ENCODE measurements at places on chromosomes 12 and 14.

DNA sequence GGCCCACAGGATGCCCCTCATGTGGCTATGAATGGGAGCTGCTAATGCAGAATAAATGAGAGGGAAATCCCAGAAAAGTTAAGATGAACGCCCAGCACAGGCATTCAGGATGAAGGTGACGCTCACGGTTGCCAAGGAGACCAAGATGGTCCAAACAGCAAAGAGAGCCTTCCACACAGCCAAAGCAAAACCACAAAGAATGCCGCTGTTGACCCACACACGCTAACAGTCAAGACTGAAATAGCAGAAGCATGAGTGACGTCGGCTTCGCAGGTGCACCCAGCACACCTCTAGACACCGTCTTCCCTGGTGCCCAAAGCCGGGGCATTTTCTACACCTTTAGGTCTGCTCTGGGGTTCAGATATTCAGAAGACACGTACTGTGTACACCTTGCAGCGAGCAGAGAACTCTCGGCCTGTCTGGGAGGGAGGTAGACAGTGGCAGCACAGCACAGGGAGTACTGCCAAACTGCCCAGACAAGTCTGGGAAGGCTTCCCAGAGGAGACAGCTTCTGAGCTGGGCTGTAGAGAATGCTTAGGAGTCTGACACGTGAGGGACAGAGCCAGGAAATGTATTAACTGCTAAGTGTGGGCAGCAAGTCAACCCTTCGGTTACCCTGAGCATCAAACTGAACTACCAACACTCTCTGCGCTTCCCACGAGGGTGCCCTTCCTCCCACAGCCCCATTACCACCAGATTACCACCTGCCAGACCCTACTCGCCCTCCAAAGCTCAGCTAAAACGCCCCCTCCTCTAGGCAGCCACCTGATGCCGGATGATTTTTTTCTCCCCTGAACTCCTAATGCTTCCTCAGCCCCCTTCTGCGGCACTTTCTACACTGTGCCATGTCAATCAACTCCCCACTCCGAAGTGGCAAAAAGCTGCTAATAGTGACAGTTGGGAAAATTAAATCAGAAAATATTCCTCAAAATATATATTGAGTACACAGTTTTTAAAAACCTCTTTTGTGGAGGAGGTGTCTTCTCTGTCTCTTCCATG is 50.1 kb downstream of the CCDC88C start:
- DNase-seq, result no peak

DNA sequence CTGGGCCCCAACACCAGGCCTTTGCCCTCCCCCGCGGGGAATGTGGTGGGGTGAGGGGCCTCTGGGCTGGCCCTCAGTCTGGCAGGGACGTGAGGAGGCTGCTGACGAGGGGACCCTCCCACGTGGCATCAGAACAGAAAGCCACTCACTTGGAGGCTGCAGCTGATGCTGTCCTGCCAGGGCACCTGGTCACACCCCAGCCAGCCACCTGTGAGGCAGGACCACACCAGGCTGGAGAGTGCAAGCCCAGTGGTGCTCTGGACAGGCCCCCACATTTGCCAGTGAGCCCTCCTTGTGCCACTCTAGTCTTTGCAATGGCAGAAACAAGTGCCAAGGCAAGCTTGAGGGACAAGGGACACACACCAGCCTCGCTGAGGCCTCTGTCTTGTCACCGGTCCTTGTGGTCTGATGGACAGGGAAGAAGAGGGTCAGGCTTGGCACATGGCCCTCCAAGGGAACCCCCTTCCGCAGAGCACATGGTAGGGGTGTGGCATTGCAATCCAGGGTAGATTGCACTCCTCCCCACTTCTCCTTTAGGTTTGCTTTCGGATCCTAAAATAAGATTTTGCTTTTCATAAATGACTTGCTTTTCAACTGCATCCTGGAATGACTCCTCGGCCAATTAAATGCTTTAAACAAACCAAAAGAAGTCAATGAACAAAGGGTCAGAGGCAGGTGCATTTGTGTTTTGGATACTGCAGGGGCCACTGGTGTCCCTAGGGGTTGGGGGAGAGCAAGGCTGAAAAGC is 53.7 kb downstream of the CCDC88C start:
- no peak for DNase-seq

DNA sequence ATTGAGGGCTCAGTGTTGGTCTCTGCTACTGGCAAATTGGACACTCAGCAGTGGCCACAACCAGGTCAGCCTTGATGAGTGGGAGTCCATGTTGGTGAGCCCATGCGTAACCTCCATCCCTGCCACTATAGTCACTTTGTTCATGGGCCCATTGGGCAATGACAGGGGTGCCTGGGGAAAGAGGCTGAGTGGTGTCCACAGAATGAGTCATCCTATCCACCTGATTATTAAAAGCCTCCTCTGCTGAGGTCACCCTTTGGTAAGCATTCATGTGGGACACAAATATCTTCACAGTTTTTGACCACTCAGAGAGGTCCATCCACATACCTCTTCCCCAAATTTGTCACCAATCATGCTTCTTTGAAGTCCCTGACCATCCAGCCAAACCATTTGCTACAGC is 50.0 kb downstream of the FIGNL2 start:
- DNase-seq, result no peak

DNA sequence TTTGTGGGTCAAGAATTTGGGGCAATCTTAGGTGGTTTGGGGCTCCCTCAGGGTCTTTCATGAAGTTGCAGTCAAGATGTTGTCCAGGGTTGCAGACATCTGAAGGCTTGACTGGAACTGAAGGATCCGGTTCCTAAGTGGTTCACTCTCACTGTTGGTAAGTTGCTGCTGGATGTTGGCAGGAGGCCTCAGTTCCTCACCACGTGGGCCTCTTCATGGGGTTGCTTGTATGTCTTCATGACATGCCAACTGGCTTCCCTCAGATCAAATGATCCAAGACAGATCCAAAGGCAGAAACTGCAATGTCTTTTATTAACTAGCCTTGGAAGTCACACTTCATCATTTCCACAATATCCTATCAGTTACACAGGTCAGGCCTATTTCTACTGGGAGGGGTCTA is 49.2 kb downstream of the ARF6 start:
- no peak for DNase-seq

DNA sequence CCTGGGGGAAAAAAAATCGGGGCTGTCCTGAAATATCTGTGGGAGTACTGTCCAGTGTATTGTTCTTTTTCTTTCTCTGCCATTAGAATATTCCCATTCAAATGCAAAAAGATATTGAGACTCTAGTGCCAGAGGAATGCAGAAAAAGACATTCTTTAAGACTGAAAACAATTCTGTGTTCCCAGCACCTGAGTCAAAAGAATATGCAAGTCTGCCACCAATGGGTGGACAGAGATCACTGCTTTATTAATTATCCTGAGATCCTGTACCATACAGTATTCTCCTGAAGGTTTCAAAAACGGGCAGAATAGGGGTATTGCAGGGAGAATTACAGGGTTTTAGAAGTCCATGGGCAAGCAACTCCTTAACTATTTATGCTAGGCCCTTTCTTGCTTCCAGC is 361.8 kb downstream of the C12orf50 start:
- no peak for DNase-seq

GRCh38 chr12:105799103-105799502 is 339.7 kb downstream of the NUAK1 start:
- DNase-seq, result no peak

GRCh38 chr12:46556105-46556559 is 183.6 kb upstream of the SLC38A2 start:
- DNase-seq, result peak; percentile 41

DNA sequence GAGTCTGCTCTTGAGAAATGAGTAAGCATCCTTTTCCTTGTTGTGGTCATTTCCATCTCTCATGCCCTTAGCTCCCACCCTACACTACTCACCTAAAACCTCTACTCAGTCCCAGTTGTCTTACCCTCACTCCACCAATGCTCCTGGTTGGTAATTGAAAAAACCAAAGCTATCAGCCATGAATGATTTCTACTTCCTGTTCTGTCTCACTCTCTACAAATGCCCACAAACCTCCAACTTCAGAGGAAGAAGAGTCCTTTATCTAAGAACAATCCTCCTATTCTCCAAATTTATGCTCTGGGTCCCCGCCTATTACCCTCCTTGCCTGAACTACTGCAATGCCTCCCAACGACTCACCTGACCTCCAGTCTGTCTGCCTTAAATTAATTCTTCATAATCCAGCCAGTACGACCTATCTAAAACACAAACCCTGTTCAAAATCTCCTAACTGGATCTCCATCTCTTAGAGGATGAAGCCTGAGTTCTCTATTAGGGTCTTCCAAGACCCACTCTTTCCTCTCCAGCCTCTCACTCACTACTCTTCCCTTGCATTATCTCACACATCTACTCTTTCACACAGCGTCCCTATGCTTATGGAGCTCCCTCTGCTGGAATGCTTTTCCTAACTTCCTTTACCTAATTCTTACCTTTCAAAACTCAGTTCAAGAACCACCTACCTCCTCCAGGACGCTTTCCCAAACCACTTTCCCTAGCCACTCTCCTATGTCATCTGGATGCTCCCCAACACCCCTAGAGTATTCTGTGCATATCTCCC is 2.2 kb downstream of the DHRS1 start:
- DNase-seq, result no peak

DNA sequence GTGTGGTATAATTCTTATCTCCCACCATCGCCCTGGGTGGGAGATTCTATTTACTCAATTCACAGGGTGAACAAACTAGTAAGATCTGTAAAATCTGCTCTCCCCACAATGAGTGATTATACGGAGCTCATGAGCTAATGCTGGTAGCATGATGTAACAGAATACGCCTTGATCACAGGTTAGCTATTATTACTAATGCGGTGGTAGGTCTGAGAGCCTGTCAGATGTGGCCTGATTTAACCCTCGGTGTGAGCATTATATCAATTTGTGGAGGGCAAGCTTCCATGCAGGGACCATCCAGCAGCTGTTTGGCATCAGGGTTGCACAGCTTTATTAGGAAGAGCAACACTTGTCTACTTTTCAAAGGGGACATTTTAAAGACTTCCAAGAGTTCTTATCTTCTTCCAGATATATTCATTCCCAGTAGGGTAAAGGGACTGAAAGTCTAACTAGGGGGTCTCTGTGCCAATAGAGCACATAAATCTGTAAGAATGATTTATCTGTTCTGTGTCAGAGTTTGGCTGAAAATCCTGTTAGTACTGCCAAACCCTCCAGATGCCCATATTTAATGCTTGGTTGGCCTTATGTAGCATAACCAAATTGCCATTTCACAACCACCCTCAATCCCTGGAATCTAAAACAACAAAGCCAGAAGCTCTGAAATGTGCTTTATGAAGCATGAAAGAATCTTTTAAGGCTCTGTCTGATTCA is 18.7 kb downstream of the TSHR start:
- DNase-seq, result no peak

GRCh38 chr12:49335955-49336644 is 888 bp downstream of the C1QL4 start:
- no peak for DNase-seq

- DNase-seq, result no peak
Observed at GRCh38 chr14:100652744-100653143, 65.5 kb upstream of the BEGAIN start.

GRCh38 chr12:124813782-124814181 is 49.9 kb downstream of the SCARB1 start:
- no peak for DNase-seq

- no peak for DNase-seq
Observed at GRCh38 chr14:95769976-95770375, 56.1 kb upstream of the TCL1A start.

- no peak for DNase-seq
Observed at GRCh38 chr12:105736498-105736897, 402.3 kb downstream of the NUAK1 start.

- DNase-seq, result no peak
Observed at GRCh38 chr14:103662029-103662428, 33.0 kb downstream of the KLC1 start.

DNA sequence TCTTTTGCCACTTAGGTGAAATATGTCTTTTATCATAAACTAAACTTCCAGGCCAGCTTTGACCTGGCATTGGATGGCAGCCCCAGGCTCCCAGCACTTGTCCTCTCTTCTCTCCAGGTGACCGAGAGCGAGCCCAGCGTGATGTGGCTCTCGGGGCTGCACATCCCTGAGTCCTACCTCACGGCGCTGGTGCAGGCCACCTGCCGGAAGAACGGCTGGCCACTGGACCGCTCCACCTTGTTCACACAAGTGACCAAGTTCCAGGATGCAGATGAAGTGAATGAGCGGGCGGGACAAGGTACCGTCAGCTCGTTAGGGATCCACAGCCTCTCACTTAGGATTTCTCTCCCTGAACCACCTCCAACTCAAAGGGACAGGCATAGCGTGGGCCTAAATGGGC is 39.4 kb downstream of the CCDC92 start:
- DNase-seq, result no peak

DNA sequence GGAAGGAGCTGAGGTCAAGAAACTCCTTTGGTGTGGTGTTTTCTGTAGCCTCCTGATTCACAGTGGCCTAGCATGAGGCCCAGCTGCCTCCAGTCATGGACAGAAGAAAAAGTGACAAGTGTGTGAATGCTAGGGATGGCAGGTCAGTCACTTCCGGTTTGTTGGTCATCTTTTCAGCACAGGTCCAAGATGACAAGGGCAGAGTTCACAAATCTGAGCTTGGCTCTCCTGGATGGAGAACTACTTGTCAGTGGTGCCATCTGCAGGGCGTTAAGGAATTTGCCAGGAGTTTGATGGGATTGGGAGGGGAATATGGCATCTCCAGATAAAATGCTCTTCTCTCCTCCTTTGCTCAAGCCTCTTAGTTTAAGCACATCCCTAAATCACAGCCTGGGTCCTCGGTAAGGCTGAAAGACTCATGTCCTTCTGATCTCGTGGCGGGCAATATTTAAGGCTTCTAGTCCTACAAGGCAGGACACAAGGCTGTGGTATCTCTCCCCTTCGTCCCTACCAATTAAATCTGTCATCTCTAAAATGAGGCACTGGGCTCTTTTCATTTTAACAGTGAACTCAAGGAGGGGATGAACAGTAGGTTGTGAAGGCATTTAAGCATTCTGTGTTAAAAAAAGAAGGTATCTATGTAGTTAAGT is 10.0 kb downstream of the TUBA1B start:
- DNase-seq, result no peak

DNA sequence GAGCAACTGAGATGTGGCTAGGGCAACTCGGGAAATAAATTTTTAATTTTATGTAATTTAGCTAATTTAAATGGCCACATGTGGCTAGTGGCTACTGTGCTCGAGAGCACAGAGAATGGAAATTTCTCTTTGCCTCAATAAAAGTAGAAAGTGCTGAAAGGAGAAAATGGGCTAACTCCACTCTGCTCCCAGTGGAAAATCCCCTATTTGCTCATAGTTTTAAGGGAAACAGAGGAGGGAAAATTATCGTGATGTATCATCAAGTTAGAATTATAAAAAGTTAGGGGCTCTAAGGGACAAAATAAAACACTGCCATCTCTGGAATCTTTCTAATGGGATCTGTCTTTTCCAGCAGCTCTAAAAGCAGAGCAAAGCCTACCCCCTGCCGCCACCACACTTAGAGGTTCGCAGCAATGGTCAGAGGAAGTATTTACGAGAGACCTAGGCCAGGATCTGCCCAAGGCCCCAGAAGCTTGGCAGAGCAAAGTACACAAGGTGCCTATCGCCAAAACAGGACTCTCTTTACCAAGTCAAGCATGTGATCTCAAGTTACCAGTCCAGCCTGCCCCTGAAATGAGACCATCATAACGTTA is 220.7 kb downstream of the PPM1H start:
- DNase-seq, result no peak

Measured in urinary bladder (tissue), 4 donors.